ENCODE measurements at places on chromosomes 12 and 14. TPM values are rescaled to one million over a fixed set of nuclear protein-coding genes. Genes with fewer than 3 reads are reported as not detected.

ADIPOR2 gene
- total RNA-seq = 52.8 TPM

PIP4K2C gene
- 15.9 TPM for total RNA-seq

DPF3 gene
- 0.55 TPM for total RNA-seq

BICDL1 gene
- 19.9 TPM for total RNA-seq

DLST gene
- total RNA-seq = 95.7 TPM

EIF2B1 gene
- total RNA-seq = 69.8 TPM
